ENCODE measurements at places on chromosomes 2 and 18.

DNA sequence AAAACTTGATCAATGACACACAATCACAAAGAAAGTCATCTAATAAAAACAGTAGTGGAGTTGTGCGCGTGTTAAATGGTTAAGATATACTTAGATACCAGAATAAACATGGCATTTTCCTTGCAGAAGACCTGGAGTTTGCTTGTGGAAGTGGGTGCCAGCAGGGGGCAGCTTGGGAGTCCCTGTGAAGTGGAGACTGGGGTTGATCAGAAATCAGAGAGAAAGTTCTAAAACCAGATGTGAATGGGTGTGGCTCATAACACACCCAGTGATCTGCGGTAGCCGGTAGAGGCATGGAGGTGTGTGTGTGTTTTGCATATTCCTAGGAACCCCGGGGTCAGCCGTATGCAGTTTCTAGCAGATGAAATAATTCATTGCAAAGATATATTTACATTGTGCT lies 300.1 kb upstream of the TRIB2 start:
- DNase-seq: no peak

DNA sequence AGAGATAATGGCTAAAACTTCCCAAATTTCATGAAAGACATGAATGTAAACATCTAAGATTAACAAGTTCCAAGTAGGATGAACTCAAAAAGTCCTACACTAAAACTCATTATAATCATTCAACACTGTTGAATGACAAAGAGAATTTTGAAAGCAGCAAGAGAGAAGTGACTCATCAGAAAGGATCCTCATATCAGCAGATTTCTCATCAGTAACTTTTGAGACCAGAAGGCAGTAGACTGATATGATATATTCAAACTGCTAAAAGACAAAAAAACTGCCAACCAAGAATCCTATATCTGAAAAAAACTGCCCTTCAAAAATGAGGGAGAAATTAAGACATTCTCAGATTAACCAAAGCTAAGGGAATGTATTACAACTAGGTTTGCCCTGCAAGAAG lies 130.6 kb upstream of the OTX1 start:
- no peak for DNase-seq

GRCh38 chr2:27573452-27573851 lies 9.4 kb upstream of the ZNF512 start:
- DNase-seq: no peak

GRCh38 chr2:209582281-209582680 lies 158.4 kb downstream of the MAP2 start:
- DNase-seq: no peak

Measured in Panc1 (cell line).